ENCODE measurements at places on chromosomes 16 and 17.

- no peak for DNase-seq
- no peak overlapping the region for H3K27ac ChIP-seq
- H3K36me3 ChIP-seq = peaks cover 22% of the 10 kb centered on the region
- H3K4me1 ChIP-seq = no peaks in the 10 kb centered on the region
These were observed 26.3 kb downstream of the TANGO6 start for GRCh38 chr16:68869492-68870088.

GRCh38 chr17:45312477-45313420 is 4.1 kb downstream of the MAP3K14 start:
- no peak for DNase-seq
- H3K4me3 ChIP-seq = peak overlapping the region; percentile 97
- peaks cover 69% of the 10 kb centered on the region for H3K4me1 ChIP-seq
- peaks cover 56% of the 10 kb centered on the region for H3K36me3 ChIP-seq
- peak overlapping the region; percentile 90 for H3K27ac ChIP-seq
- no peaks in the 10 kb centered on the region for H3K27me3 ChIP-seq

DNA sequence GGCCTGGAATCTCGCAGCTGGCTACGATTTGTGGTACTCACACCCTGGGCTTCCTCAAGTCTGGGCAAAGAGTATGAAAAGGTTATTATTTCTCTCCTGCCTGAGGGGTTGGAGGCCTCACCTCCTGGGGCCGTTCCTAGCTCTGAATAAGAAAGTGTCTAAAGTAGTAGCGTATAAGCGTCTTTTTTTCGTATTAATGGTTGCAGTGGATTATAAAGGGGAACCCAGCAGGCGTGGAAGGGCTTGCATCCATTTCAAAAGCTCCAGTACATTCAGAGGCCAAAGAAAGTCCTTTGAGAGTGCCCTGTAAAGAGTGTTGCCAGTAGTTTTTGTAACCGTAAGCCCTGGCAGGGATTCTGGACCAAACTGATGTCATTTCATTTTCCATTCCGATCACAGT is 72.2 kb upstream of the MPHOSPH6 start:
- no peak overlapping the region for H3K27ac ChIP-seq
- no peaks in the 10 kb centered on the region for H3K4me1 ChIP-seq
- no peaks in the 10 kb centered on the region for H3K36me3 ChIP-seq
- no peak for DNase-seq
- no peak overlapping the region for H3K4me3 ChIP-seq

DNA sequence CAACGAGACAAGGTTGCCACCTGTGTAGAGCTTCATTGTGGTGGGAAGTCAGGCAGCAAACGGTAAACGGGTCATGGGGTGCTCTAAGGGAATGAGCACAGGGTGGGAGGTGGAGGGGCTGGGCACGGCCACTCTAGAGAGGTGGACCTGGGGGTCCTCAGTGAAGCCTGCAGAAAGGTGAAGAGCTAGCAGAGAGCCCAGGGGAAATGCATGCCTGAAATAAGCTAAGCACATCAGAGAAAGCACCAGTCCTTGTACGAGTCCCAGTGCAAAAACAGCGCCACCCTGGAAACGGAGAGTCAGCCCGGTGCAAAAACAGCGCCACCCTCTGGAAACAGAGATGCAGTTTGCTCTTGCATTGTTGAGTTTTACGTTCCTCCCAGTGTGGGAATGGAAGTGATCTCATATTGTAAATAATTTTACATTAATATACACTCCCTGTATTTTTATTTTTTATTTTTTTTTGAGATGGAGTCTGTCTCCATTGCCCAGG is 65.0 kb downstream of the TBC1D16 start:
- H3K4me3 ChIP-seq = no peak overlapping the region
- H3K36me3 ChIP-seq = no peaks in the 10 kb centered on the region
- DNase-seq = no peak
- H3K27ac ChIP-seq = no peak overlapping the region
- H3K27me3 ChIP-seq = peaks cover 11% of the 10 kb centered on the region

All from activated CD8-positive, alpha-beta memory T cell treated with anti-CD3 and anti-CD28 coated beads, Interleukin-2, amount 10 ng/mL, durations not matched to agents 7 days and 5 days (primary cell).